ENCODE measurements at places on chromosomes 16 and 17.

DNA sequence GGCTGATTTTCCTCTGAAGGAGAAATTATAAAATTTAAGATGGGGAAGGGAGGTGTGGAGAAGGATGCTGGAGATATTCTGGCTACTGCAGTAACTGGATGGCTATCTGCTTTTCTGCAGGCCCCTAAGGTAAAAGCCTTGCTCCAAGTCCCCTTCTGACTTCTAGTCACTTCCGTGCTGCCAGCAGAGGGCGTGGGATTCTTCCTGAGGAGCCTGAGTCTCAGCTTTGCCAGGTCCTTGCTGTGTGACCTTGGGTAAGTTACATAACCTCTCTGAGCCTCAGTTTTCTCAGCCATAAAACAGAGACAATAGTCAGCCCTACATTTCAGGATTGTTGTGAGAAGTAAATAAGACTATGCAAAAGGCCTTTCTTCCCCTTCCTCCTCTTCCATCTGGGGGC is 24.3 kb upstream of the TMEM220 start:
- no peak for DNase-seq
- H3K4me3 ChIP-seq = no peak overlapping the region
- H3K27ac ChIP-seq = no peak overlapping the region
- peaks cover 5% of the 10 kb centered on the region for H3K27me3 ChIP-seq

DNA sequence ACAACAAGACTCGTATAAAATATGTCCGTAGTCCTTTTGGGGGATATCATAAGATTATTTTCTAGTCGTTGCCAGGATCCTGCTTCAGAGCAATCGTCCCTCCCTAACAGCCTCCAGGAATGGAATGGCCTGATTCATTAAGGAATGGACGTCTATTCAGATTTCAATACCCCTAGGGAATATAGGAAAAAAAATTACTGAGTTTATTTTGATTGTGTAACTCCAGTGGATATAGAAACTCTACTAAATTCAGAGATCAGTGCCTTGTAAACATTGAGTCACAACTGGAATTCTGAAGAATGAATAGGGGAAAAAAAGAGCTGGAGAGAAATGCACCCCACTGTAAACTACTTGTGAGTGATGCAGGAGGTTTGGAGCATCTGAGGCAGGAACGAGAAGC is 1171.5 kb upstream of the GOT2 start:
- DNase-seq = no peak
- H3K27me3 ChIP-seq = no peaks in the 10 kb centered on the region
- no peak overlapping the region for H3K4me3 ChIP-seq
- no peak overlapping the region for H3K27ac ChIP-seq
- H3K4me1 ChIP-seq = no peaks in the 10 kb centered on the region
- H3K36me3 ChIP-seq = no peaks in the 10 kb centered on the region

- H3K27me3 ChIP-seq = no peaks in the 10 kb centered on the region
- H3K4me3 ChIP-seq = no peak overlapping the region
- H3K4me1 ChIP-seq = no peaks in the 10 kb centered on the region
- DNase-seq = no peak
Measured at GRCh38 chr16:47511882-47512281, 50.8 kb downstream of the PHKB start.

- H3K36me3 ChIP-seq = peaks cover 39% of the 10 kb centered on the region
- H3K4me1 ChIP-seq = peaks cover 8% of the 10 kb centered on the region
- H3K4me3 ChIP-seq = no peak overlapping the region
- H3K27ac ChIP-seq = no peak overlapping the region
- no peak for DNase-seq
Measured at GRCh38 chr17:78828470-78829185, 12.0 kb downstream of the USP36 start.

DNA sequence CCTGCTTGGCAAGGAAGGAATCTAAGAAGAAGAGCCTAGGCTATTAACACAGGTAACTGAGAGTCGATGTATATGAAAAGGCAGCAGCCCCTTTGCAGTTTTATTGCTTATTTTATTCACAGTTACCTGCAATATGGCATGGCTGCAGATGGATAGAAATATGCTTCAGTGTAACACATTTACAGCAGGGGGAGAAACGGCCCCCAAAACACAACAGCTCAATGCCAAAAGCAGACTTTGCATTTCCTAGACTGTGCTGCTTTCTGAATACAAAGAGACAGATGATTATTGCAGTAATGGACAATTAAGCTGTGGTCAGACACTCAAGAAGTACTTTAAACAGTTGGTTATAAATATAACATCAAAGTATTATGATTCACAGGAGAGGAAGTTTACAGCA is 108.0 kb upstream of the CDH13 start:
- DNase-seq = no peak
- no peaks in the 10 kb centered on the region for H3K36me3 ChIP-seq
- H3K4me3 ChIP-seq = no peak overlapping the region
- peaks cover 2% of the 10 kb centered on the region for H3K4me1 ChIP-seq

GRCh38 chr17:38510421-38511149 is 82.3 kb downstream of the ARHGAP23 start:
- peak; percentile 39 for DNase-seq
- peaks cover 8% of the 10 kb centered on the region for H3K4me1 ChIP-seq
- no peak overlapping the region for H3K27ac ChIP-seq
- no peak overlapping the region for H3K4me3 ChIP-seq

- H3K4me1 ChIP-seq = no peaks in the 10 kb centered on the region
- H3K4me3 ChIP-seq = no peak overlapping the region
- DNase-seq = no peak
- H3K27ac ChIP-seq = no peak overlapping the region
- H3K36me3 ChIP-seq = no peaks in the 10 kb centered on the region
Measured at GRCh38 chr17:16943541-16944333, 28.2 kb downstream of the TNFRSF13B start.

DNA sequence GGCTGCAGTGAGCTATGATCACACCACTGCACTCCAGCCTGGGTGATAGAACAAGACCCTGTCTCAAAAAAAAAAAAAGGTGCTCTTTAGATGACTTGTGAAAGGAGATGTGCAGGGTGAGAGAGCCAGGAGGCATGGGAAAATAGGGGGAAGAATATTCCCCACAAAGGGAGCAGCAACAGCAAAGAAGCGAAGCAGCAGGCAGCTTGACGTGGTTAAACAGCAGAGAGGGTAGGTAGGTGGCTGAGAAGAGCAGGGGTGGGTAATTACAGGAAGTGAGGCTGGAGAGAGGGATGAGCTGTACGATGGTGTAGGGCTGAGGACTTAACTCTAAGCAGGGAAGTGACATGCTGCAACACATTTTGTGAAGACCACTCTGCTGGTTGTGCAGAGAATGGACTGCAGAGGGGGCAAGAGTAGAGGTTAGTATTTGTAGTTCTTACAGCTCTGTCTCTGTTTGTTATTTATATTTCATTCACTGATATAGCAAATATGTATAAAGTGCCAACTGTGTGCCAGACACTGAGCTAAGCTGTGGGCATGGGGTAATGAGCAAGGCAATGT is 1.6 kb downstream of the HEATR3 start:
- peaks cover 25% of the 10 kb centered on the region for H3K4me1 ChIP-seq
- no peak for DNase-seq

DNA sequence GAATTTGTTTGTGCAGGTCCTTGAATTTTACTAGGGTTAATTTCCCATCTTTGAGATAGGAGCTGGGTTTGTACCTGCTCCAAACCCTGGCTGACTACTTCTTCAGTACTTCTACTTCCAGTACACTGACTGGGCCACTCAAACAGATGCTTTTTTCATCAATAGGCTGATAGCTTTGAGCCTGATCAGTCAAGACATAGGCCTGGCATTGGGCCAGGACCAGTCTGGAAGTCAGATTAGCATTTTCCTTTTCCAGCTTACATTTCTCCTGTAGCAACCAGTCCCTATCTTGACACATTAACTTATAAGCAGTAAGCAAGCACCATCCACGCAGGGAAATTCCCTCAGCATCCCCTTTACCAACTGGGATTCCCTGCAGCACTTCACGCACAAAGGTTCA is 7.5 kb upstream of the TMEM101 start:
- no peak overlapping the region for H3K27ac ChIP-seq

- H3K4me3 ChIP-seq = no peak overlapping the region
- no peaks in the 10 kb centered on the region for H3K36me3 ChIP-seq
- no peak for DNase-seq
- H3K27me3 ChIP-seq = peaks cover 30% of the 10 kb centered on the region
Measured at GRCh38 chr17:17401271-17401781, 75.5 kb upstream of the MED9 start.

GRCh38 chr17:68238164-68238870 is 9.5 kb upstream of the AMZ2 start:
- H3K27ac ChIP-seq = peak overlapping the region; percentile 98
- H3K27me3 ChIP-seq = no peaks in the 10 kb centered on the region
- peak overlapping the region; percentile 80 for H3K4me3 ChIP-seq
- H3K4me1 ChIP-seq = peaks cover 41% of the 10 kb centered on the region

GRCh38 chr17:69763503-69763902 is 311.5 kb upstream of the KCNJ16 start:
- peaks cover 9% of the 10 kb centered on the region for H3K27me3 ChIP-seq
- DNase-seq = no peak
- H3K4me3 ChIP-seq = no peak overlapping the region
- H3K4me1 ChIP-seq = no peaks in the 10 kb centered on the region
- no peak overlapping the region for H3K27ac ChIP-seq

GRCh38 chr16:50606431-50607050 is 58.3 kb downstream of the NKD1 start:
- H3K4me3 ChIP-seq = no peak overlapping the region
- DNase-seq = no peak
- no peak overlapping the region for H3K27ac ChIP-seq
- no peaks in the 10 kb centered on the region for H3K27me3 ChIP-seq
- H3K36me3 ChIP-seq = no peaks in the 10 kb centered on the region

DNA sequence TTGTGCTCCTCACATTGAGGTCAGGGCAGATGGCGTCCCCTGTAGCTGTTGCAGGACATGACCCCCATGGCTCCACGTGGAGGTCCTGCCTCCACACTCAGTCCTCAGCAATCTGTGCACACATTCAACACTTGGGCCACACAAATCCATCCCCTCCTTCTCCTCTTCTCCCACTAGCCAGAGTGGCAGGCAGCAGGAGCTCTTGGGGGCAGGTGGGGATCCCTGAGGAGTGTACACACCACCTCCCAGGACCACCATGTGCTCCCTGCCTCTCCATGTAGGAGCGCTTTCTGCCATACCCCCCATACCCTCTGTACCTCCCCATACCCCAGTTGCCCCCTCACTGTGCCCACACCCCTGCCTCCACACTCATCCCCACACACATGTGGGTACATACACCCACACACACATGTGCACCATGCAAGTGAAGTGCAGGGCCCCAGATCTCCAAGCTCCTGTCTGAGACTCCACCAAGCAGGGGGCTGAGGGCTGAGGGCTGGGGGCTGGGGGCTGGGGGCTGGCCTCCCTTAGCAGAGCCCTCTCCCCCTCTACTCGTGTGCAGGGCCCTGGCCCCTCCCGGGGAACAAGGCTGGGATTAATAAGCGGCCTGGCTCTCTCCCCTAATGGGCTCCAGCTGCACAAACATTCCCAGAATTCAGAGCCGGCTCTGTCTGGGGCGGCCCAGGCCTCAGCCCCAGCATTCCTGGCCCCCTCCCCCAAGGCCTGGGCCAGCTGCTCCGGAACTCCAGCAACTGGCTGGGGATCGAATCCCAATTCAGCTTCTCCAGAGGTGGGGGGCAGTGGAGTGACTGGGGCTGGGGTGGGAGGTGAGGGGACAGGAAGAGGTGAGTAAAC is 48.2 kb upstream of the MEIOC start:
- no peaks in the 10 kb centered on the region for H3K4me1 ChIP-seq
- peaks cover 2% of the 10 kb centered on the region for H3K27me3 ChIP-seq
- no peak for DNase-seq
- no peaks in the 10 kb centered on the region for H3K36me3 ChIP-seq
- no peak overlapping the region for H3K27ac ChIP-seq

DNA sequence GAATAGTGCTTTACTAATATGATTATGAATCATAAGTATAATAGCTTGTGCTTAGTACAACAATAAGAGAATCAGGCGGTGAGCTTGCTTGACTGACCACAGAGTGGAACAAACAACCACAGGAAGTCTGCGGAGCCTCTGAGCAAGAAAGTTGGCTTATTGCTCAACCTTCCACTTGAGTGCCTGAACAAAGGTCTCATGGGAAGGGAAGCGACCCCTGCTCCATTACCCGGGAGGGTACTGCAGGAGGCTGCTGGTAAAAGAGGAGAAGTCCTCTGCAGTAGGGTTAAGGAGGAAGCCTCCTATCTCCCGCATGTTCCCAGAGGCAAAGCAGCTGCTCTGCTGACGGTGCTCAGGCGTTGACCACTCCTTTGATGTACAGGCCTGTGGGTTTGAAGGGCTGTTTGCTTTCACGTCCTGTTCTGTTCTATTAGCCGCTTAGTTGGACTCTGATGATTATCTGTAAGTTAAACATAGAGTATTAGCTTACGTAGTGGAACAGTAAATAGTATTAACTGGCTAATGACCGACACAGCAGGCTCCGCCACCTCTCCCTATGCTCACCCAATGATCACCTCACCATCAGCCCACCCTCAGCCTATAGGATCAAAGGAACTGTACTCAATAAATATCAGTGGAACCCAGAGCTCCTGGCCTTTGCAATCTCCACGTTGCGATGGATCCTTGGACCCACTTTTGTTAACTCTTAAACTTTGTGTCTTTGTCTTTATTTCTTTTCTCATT is 17.5 kb downstream of the ALOX15B start:
- DNase-seq = peak; percentile 38
- peaks cover 22% of the 10 kb centered on the region for H3K4me1 ChIP-seq
- H3K27ac ChIP-seq = no peak overlapping the region
- no peaks in the 10 kb centered on the region for H3K36me3 ChIP-seq

DNA sequence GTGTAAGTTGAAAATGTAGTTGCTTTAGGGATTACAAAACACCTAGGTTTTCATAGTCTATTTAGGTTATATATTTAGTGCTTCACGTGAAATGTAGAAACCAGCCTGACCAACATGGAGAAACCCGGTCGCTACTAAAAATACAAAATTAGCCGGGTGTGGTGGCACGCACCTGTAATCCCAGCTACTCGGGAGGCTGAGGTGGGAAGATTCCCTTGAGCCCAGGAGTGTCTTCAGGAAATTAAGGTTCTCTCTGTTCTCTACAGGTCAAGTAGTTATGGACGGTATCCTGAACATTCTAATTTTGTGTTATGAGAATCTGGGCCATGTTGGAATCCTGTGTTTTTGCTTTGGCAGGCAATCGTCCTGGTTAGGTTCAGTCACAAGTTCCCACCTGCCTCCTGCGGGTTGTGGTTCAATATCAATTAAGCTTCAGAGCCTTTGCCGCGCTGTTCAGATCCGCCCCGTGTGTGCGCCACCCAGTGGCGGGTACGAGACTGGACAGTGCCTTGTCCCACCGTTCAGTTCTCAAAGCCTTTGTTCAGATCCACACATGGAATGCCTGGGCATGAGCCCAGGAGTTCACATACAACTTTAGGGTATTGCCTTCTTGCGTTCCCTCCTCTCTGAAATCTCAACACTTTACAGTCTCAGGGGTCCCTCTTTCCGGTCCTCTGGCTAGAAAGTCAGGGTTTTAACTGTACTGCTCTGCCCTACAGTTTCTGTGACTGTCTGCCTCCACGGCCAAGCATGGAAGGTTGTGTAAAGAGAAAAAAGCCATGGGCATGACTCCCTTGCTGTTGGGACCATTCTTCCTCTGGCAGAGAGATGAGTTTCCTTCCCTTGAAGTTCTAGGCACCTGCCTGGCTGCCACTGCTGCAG is 41.7 kb downstream of the HEATR6 start:
- no peaks in the 10 kb centered on the region for H3K36me3 ChIP-seq
- no peak overlapping the region for H3K27ac ChIP-seq
- H3K4me3 ChIP-seq = peak overlapping the region; percentile 2
- peaks cover 24% of the 10 kb centered on the region for H3K27me3 ChIP-seq

- no peaks in the 10 kb centered on the region for H3K27me3 ChIP-seq
- no peak overlapping the region for H3K4me3 ChIP-seq
- no peak for DNase-seq
- peak overlapping the region; percentile 90 for H3K27ac ChIP-seq
- peaks cover 31% of the 10 kb centered on the region for H3K36me3 ChIP-seq
Measured at GRCh38 chr16:11161974-11162373, 94.0 kb downstream of the SOCS1 start.
